ENCODE measurements at places on chromosomes 2 and 18. TPM values are rescaled to one million over a fixed set of nuclear protein-coding genes. Genes with fewer than 3 reads are reported as not detected.

GRCh38 chr18:76522122-76522503 is 27.1 kb upstream of the ZNF516 start:
- DNase-seq = no peak

DNA sequence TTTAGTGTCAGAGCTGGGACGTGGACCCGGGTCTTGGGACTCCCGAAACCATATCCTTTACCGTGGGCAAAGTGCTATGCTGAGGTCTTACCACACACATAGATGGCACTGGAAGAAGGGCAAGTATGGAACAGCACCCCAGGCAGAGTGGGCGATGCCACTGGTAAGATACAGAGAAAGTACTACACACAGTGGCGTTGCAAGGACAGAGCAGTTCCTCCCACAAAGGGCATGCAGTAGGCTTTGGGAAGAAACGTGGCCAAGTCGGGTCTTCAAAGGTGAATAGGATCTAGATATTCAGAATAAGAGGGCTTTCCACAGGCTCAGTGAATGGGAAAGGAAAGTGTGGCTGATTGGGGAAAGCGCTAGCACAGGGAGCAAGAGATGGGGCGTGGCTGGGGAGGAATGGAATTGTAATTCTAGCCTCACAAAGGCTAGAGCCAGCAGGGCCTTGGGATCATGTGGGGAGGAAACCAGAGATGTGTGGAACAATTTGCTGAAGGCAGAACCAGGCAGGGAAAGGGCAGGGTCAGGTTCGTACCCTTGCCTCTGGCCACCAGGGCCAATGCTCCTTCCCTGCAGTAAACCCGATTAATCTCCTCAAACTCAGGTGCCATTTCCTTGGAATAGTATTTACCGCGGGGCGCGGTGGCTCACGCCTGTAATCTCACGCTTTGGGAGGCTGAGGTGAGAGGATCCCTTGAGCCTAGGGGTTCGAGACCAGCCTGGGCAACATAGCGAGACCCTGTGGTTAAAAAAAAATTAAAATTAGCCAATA is 36.0 kb downstream of the PCBP1 start:
- peak; percentile 85 for DNase-seq

GRCh38 chr2:111918383-111918806 is 20.0 kb downstream of the MERTK start:
- no peak for DNase-seq

DNA sequence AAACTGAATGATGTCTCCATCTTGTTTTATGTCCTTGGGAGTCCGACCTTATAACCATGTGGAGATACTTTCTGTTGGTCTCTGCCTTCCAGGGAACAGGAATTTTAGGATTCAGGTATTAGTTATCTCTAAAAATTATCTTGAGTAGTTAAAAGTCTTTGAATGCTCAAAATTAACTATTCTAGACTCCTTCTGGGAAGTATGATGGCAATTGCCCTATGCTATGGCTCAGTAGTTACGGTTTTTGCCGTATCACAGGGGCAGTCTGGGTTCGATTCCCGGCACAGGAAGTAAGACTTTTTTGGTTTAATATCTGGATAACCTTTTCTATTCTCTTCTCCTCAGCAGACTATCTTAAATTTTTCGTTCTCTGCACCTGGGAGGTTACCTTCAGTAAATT is 708.7 kb upstream of the LRATD1 start:
- DNase-seq = no peak

- no peak for DNase-seq
These were observed 96.9 kb downstream of the GYPC start for GRCh38 chr2:126752876-126753275.

GRCh38 chr18:36066686-36067054 is 689 bp downstream of the RPRD1A start:
- DNase-seq = no peak

- no peak for DNase-seq
These were observed 114.1 kb downstream of the GFPT1 start for GRCh38 chr2:69272803-69273471.

- DNase-seq = no peak
These were observed 7.5 kb downstream of the RIOK3 start for GRCh38 chr18:23460285-23461273.

GRCh38 chr2:180679693-180680092 is 300.7 kb upstream of the UBE2E3 start:
- no peak for DNase-seq

GRCh38 chr2:1621501-1621900 is 122.8 kb downstream of the PXDN start:
- no peak for DNase-seq

DNA sequence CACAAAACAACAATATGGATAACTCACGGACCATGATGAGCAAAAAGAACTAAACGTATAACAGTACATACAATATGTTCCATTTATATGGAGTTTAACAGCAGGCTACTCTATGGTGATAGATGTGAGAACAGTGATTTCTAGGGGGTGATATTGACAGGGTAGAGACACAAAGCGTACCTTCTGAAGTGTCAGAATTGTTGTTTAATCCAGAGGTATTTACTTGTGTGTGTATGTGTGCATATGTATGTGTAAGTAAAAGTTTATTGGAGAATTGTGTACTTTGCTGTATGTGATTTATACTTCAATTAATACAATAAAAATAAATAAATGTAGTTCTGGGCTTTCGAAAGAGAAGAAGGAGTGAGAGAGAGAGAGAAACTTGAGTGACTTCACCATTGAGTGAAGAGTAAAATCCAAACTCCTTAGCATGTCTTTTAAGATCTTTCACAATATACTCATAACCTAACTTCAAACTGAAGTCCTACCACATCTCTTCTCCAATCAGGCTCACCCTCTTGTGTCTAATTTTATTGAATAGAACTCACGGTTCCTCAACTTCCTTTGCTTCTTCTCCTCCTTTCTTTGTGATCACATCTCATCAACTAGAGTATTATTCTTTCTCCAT is 126.0 kb upstream of the KLF7 start:
- no peak for DNase-seq

DNA sequence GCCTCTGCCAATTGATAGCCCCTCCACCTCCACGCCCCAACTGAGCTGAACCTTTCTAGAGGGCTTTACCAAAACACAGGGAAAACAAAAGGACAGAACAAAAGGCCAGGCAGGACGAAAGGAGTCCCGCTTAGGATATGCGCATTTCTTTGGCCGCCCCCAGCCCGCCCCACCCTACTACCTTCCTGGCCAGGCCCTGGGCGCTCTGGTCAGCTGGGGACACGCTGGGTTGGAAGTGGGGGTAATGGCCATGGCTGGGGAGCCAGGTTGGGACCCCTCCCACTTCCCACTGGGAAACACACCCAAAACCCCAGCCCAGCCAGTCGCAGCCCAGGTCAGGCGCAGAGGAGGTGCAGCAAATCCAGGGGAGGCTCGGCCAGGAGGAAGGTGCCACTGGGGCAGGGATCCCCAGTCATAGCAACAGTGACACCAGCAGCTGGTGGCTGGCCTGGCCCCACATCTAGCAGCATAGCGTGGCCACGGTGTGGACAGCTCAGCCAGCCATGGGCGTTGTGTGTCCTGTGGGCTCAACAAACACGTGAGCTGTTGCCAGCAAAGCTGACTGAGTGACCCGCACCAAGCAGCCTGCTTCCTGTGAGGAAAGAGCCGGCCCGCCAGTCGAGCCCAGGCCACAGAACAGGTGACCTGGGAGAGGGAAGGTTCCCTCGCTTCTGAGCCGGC is 24.6 kb upstream of the B3GNT7 start:
- DNase-seq = no peak

- DNase-seq = no peak
These were observed 8.0 kb downstream of the MRPL33 start for GRCh38 chr2:27779417-27780055.

Gene APLF
- 14.4 TPM for total RNA-seq

GRCh38 chr2:75949385-75950030 is 238.8 kb upstream of the GCFC2 start:
- no peak for DNase-seq

- no peak for DNase-seq
These were observed 504.5 kb upstream of the VRK2 start for GRCh38 chr2:57542081-57542480.

Gene UGT1A5
- not detected for total RNA-seq

Gene ITGB6
- not detected for total RNA-seq

- DNase-seq = no peak
These were observed 117.2 kb upstream of the OTX1 start for GRCh38 chr2:62933398-62933917.

Gene LTBP1
- 48.9 TPM for total RNA-seq

Gene AMER3
- total RNA-seq = not detected

DNA sequence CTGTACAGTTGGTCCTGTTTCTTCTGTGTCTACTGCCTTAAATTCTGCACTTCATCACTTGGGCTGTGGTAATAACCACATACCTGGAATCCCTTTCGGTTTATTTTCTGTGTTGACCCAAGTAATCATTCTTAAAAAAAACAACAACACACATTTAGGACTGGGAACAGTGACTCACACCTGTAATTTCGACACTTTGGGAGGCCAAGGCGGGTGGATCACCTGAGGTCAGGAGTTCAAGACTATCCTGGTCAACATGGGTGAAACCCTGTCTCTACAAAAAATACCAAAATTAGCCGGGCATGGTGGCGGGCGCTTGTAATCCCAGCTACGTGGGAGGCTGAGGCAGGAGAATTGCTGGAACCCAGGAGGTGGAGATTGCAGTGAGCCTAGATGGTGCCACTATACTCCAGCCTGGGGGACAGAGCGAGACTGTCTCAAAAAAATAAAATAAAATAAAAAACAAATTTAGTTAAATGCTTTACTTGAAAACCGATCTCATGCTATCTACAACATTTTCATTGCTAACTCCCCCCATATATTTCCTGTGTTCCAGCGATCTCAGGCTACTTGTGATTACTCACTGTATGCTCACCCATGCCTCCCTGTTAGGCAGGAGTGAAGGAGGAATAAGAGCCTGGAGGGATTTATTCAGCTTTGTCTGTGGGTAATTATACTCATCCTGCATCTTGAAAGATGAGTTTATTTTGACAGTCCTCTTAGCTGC is 18.2 kb downstream of the ACSL3 start:
- no peak for DNase-seq

- peak; percentile 48 for DNase-seq
These were observed 38.6 kb upstream of the GPC1 start for GRCh38 chr2:240396623-240397541.

Gene SLC4A5
- total RNA-seq = 12.6 TPM

Gene FOXI3
- not detected for total RNA-seq

Gene TTC39C
- total RNA-seq = 20.6 TPM

DNA sequence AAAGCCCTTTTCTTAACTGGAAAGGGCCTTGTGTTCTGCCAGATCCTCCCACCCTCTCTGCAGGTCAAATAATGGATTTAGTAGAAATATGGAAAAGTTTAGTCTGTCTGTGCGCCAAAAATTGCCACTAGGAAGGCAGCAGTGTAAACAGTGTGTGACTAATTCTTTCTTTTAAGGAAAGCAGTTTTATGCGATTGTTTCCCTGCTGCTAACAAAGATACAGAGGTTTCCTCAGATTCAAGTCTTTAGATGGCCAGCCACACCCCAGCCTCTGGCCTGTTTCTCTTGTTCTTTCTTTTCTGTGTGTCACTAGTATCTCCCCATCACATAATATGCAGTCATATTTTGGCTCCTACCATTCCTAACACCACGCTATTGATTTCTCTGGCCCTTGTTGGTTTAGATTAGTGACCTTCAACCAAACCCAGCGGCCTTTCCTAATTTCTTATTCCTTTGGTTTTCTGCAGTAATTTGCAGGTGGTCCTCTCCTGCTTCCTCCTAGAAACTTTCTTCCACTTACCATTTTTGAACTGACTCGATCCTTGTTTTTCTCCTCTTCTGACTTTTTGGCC is 157.4 kb downstream of the LTBP1 start:
- DNase-seq = no peak

Gene HMSD
- 7.8 TPM for total RNA-seq

GRCh38 chr2:18232731-18233438 is 327.6 kb downstream of the RDH14 start:
- no peak for DNase-seq

DNA sequence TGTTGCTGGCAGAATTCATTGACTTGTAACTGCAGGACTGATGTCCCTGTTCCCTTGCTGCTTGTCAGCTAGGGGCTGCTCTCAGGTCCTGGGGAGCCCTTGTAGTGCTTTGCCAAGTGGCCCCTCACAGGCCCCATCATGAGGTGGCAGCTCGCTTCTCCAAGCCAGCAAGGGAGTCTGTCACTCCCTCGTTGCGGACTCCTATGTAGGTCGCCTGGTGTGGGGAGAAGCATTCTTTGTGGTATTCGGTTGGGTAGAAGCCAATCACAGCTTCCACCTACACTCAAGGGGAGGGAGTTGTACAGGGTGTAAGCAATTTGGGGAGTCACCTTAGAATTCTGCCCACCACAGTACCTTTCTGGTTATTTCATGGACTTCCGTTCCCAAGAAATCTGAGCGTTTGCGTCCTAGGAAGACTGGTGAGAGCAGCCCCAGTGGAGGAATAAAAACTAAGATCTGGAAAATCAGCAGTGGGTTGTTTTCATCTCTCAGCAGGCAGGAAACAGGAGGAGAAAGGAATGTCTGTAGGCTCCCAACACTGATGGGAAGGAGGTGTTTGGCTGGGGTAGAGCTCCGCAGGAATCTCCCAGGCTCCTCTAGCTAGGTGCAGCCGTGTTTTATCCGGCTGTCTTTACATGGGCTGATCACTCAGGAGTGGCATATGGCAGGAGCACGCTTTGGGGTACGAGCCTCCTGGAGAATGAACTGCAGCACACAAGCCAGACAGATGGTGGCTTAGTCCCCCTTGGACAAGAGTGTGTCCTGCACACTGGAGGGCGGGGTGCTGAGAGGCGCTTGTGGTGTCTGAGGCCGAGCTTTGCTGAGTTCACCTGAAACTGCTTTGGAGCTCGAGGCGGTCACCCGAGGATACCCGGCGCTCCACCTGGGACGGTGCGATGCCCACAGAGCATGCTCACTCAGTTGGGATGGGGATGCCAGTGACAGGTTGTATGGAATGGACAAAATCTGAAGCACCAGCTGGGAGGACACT is 58.3 kb downstream of the LDLRAD4 start:
- peak; percentile 51 for DNase-seq

DNA sequence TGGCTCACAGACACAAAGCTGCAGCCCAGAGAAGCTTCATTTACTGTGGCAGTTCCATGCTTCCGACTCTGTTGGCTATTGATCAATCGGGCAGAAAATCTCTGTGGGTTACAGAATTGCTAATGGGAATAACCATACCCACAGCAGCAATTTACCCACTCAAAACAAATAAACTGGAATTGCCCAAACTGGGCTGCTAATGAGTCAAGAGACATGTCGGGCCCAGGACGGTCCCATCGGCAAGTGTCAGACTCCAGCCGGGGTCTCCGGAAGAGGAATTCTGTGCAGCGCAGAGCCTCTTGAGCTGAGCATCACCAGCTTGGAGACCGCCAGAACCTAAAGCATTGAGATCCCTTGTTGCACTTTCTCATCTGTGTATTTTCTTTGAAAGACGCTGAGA is 67.8 kb downstream of the TMEM18 start:
- DNase-seq = no peak

Gene CDH2
- 11.1 TPM for total RNA-seq

Gene MC5R
- total RNA-seq = not detected

DNA sequence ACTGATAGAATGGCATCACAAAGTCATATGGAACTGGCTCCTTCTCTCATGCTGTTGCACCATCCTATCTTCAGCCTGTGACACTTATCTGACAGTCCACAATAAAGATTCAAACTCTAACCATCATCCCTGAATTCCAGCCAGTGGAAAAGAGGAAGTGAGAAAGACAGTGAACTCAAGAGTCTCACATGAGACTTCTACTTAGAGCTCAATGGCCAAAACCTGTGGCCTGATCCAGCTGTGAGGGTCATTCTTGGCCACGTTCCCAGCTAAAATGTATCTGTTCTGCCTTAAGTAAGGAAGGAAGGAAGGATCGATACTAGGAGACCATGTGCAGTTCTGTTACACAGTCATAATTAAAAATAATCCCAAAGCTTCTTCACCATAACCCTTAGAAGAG is 73.6 kb downstream of the RND3 start:
- no peak for DNase-seq

- no peak for DNase-seq
These were observed 648.0 kb downstream of the GALR1 start for GRCh38 chr18:77897606-77898005.

Gene MOGAT1
- total RNA-seq = 0.45 TPM
